ENCODE measurements at places on chromosomes 7 and 10.

- DNase-seq, result no peak
Measured at GRCh38 chr7:151686826-151687225, 167.1 kb upstream of the RHEB start.

GRCh38 chr10:124278356-124278755 lies 140.4 kb downstream of the OAT start:
- DNase-seq, result no peak

GRCh38 chr7:4621396-4621795 lies 60.7 kb upstream of the FOXK1 start:
- no peak for DNase-seq

- DNase-seq, result no peak
Measured at GRCh38 chr7:68793513-68793912, 804.8 kb upstream of the AUTS2 start.

DNA sequence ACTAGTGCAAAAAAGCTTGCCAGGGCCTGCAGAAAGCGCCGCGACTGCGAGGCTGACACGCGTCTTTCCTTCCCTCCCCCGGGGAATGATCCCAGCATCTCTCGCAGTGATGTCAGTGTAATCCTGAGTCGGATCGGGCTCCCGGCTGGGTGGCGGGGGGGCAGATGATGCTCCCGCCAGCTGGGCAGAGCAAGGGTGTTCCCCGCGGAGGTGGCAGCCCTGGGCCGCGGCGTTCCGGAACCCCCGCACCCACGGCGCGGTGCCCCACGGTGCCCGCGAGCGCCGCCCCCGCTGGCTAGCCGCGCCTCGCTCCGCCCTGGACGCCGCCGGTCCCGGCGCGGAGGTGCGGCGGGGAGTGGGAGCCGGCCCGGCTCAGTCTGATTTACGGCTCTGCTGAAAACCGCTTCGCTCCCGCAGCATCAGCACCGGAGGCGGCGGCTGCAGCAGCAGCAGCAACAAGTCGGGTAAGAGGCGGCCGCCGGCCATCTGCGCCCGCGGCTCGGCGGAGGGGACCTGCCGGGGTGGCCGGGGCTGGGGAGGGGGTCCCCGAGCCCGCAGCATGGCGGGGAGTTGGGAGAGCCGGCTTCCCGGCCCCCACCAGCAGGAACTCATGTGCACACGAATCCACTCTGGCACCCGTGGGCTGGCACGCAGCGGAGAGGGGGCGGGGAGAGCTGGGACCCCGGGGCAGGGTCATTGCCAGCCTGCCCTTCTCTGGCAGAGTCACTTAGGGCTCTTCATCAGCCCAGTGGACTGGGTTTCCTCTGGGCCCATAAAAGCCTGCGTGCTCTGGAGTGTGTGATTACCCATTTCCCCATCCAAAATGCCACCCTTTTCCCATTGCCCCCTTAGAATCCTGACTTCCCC lies at the start of gene ZNF365:
Gene ZNF365, plus strand, starts transcription at position 375 of the 867 bp plus-strand sequence. CDS start 1,825 bp downstream, outside the sequence.
- peak; percentile 31 for DNase-seq

- no peak for DNase-seq
Measured at GRCh38 chr10:59954296-59954695, 47.9 kb upstream of the CCDC6 start.

DNA sequence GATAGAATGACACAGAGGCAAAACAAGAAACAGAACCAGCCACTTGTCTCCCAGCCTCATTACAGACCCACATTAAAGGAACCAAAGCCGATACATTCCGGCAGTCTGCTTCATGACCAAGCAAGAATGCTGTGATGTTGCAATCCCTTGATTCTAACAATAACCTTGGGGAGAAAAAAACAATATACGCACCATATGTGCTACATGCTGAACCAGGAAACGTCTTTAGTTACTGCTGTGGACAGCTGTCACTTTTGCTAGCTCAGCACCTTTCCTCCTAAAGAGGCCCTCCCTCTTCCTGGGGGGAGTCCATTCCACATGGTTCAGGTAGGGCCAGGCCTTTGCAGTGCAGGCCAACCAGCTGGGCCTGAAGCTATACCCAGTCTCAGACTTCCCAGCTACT lies 79.1 kb downstream of the PRTFDC1 start:
- peak; percentile 80 for DNase-seq

DNA sequence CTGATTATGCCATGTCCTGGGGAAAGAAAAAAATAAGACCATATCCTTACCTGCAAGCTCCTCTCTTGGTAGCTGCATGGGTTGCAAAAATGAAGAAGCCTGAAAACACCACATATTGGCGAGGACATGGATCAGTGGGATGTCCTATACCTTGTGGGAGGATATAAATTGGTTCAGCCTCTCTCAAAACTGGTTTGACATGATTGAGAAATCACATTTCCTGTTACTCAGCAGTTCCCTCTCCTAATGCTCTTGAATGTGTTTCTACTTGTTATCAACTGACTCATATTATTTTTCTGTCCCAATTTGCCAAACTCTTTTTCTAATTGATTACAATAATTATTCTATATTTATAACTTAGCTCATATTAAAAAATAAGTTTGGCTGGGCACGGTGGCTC lies 380.2 kb downstream of the EXOC4 start:
- DNase-seq, result no peak

DNA sequence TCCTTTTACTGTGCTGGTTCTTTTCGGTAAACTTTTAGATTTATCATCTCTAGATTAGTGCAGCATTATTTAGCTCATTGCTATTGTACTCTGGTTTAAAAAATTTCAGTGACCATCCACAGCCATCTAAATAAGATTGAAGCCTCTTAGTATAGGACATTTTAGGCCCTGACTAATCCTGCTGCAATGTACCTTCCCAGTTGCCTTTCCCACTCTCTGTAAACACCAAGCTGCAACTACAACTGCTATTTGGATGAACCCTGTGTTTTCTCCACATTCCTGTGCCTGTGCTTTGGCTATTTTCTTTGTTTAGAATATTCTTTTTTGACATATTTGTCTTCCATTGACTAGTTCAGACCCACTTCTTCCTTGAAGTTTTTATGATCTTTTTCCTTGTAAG lies 314.6 kb downstream of the AUTS2 start:
- no peak for DNase-seq

DNA sequence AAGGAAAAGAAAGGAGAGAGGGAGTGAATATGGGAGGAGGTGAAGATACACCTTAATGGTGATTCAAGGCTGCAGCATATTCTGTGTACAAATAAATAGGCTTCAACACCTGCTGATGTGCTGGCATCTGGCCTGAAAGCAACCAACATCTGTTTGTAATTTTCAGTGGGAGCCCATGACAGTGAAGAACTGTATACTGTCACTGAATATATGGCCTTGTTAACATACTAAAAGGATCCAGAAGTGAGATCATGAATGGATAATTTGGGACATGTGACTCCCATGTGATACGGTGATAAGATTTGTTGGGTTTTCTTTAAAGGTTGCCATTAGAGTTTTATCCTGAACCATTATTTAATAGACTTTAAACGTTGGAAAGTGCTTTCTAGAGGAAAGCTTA lies 459.3 kb downstream of the CNTNAP2 start:
- DNase-seq, result no peak

DNA sequence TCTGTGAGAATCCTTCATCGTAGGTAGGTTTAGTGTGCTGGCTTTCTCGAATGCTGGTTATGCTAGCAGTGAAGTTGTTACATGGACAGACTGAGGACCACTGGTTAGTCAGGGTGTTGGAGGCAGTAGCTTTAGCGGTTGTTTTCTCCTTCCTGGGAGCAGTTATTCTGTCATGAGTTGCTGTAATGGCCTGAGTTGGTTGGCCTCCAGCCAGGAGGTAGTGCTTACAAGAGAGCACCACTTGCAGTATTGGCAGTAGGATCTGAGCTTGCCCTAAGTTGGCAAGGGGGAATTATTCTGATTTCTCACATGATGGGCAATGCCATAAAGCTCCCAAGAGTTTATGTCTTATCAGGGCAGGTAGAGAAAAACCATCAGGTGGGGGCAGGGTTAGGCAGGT lies 58.0 kb downstream of the IPMK start:
- no peak for DNase-seq

- no peak for DNase-seq
Measured at GRCh38 chr7:87202705-87203104, 16.8 kb downstream of the TMEM243 start.

- no peak for DNase-seq
Measured at GRCh38 chr10:121155742-121156474, 304.7 kb downstream of the WDR11 start.

DNA sequence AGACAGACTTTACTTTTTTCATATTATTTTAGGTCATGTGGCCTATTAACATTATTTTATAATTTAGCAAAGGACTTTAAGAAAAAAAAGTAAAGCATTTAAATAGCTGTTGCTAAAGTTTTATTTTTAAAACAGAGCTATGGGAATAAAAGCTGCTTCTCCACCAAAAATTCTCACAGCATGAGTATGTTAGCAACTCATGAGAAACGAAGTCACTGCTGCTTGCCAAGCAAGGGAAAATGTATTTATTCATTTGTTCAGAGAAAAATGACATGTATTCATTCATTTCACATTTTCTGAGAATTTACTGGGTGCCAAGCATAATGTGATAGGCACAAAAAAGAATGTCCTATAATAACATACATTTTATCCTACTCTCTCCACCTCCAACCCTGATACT lies 5.1 kb downstream of the LRRC72 start:
- no peak for DNase-seq

DNA sequence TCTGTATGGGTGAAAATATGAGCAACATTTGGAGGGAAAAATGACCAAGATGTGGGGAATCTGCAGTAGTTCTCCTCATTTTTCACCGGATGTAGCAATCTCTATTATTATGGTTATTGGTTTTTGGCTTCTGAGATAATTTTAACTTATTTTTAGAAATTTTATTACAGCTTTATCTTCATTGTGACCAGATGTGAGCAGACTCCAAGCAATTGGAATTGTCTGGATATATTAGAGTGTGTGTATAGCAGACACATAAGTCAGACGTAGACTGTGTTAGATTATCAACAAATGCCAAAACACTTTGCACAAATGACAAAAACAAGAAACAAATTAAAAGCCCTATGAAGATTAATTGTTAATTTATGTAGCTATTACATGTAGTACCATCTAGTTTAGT lies 249.1 kb downstream of the DNAJB9 start:
- no peak for DNase-seq

DNA sequence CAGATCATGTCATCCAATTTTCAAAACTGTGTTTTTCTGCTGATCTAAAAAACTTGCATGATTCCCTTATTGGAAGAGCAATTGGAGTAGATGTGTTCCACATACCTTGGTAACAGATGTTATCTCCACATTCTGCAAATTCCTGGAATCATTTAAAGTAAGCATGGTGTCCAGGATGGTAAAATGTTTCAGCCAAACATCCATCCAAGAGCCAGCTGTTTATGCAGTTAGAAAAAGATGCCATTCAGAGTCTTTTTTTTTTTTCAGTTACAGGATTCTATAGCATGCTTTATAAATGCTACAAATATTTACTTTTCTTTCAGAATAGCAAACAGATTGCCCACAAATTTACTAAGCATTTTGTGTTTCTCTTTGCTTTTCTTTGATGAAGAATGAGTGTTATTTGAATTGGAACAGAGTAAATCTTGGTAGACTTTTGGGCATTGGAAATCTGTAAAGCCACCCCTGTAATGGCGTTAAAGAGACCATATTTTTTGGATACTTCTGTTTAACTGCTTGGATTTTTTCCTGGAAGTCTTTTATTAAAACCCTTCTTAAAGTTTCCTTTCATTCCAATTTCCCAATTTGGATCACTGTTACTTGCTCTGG lies 149.8 kb downstream of the GNAT3 start:
- DNase-seq, result no peak

DNA sequence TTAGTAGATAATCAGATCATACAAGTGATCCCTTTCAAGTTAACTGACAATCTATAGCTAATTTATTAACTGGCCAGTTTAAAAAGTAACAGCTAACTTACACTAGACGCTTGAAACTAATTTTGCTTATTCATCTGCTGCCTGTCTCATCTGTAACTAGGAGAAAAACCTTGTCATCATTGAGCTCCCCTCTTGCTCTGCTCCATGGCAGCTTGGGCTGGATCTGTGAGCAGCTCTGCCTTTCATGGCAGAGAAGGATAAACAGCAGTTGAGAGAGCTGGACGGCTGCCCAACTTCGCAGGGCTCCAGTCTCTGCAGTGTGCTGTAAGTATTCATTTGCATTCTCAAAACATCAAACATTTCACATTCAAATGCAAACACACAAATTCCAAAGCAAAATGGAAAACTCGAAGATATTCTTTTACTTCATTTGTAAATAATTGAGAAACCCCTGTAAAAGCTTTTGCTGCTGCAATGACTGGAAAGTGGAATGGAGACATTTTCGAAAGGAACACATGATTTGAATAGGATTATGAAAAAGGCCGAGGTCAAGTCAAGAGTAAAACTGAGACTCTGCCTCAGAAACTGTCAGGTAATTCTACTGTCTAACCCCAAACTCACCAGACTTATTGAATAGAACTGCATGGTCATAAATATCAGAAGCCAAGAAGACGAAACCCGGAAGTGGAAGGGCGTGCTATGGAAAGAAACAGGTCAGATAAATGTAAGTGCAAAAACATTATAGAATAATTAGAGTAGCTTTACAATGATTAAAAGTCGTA lies 17.6 kb downstream of the SLC35B4 start:
- no peak for DNase-seq

DNA sequence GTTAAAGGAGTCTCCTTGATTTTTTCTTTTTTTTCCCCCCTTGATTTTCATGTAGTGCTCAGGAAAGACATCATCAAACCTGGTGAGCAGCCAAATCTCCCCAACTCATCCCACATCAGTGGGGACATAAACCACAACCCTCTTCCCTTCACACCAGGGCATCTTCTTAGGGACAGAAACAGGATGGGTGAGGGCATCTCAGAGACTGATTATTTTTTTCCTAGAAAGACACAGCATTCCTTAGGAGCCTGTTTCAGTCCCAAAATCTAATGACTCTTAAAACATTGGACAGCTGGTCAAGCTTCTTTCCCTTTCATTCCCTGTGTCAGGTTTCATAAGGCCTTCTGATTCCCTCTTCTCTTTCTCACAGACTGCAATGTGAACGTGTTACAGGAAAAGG lies 31.5 kb upstream of the GSAP start:
- no peak for DNase-seq

DNA sequence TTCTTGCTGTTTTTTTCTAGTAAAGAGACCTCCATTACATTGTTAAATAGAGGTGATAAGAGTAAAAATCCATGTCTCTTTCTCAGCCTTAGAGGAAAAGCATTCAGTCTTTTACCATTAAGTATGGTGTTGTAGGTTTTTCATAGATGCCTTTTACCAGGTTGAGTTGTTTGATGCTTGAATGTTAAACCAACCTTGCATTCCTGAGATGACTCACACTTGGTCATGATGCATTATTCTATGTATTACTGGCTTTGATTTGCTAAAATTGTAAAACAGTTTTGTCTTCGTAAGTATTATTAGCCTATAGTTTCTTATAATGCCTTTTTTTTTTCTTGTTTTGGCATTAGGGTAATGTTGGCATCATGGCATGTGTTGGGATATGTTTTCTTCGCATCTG lies 90.0 kb downstream of the ANKRD61 start:
- DNase-seq, result peak; percentile 60
